Umbilical cord (tissue), 2 donors: ENCODE measurements at places on chromosomes 4 and X.
A peak's percentile ranks its signal among the peaks of the same experiment; 100 is the strongest.

- DNase-seq, result no peak
These were observed 35.1 kb downstream of the SH3KBP1 start for GRCh38 chrX:19852014-19853005.

- DNase-seq, result no peak
These were observed 21.9 kb downstream of the AP1AR start for GRCh38 chr4:112253382-112254000.

GRCh38 chr4:42566835-42567234 is 90.1 kb downstream of the ATP8A1 start:
- no peak for DNase-seq

DNA sequence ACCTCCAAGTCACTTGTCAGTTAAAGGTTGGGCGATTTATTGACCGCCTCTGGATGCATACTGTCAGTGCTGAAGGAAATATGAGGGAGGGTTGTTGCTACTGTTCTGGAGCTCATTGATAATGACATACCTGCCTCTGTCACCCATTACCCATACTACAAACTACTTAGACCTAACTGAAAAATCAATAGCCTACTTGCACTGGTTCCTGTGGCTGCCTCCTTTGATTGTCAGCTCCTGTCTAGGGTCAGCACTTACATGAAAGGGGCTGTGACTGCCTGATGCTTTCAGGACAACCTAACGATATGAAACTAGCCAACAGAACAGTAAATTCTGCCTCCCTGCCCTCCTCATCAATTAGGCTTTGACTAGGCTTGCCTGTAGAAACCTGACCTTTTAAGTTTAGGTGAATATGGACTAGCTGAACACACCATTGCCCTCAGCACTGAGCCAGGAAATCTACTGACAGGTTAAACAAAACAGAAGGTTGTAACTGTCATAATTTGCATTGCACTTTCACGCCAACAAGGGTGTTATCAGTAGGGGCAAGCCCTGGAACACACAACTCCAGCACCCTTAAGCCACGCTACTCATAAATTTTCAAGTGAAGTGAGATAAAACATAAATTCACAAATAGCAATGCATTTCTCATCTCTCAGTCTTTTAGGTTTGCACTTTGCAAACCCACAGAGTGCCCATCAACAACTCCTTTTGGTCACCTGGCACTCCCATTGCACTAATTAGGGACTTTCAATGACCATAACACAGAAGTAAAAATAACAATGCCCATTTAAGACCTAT is 9.0 kb upstream of the MAB21L2 start:
- no peak for DNase-seq

DNA sequence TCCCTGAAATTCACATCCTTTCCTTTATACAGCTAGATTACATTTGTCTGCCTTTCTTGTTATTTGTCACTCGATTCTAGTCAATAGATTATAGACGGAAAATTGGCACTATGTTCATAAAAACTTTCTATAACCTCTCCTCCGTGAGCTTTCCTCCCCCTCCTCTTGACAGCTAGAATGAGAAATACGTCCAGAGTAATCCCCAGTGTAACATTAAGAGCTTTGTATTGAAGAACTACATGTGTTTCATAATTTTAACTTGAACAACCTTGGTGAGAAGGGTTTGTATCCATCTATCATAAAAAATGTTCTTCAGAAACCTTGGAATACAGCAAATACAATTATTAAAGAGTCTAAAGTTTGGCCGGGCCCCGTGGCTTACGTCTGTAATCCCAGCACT is 1707.4 kb downstream of the PCDH7 start:
- DNase-seq, result no peak

DNA sequence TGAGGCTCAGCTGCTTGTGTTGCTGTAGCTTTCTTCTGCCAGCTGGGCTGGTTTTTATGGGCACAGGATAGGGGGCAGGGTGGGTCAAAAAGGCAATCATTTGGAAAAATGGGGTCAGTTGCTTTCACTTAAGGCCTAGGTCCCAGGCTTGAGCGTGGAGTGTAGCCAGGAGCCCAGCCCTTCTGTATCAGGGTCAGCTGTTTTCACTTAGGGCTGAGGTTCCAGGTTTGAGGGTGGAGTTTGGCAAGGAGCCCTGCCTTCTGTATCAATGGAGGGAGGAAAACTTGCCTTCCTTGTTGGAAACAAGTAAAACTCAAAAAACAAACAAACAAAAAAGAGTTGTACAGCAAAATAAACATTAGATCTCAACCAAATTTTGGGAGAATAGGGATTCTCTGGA is 37.0 kb upstream of the UGT8 start:
- DNase-seq, result no peak

DNA sequence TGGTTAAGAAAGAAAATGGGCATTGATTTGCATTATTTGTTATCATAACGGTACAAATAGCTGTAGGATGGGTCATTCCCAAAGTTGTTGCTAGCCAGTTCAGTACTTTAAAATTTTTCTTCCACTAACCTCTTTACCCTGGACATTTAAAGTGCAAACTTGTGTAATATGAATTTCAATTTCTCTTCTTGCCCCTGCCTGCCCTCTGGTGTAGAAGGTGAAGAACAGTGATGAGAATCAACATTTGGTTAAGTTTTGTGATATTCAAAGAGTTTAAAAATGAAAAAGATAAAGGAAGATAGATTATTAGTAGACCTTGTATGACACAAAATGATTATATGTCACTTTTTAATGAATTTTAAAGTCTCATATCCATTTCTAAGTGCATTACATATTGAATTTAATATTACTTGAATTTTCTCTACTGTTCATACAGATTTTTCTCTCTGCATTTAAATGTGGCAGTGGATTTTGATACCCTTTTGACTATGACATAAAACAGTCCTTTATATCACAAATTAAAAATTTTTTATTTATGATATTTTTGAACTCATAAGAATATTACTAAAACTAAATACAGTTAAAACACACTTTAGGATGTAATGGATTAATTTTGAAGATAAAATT is 337.7 kb downstream of the BMPR1B start:
- peak; percentile 76 for DNase-seq

DNA sequence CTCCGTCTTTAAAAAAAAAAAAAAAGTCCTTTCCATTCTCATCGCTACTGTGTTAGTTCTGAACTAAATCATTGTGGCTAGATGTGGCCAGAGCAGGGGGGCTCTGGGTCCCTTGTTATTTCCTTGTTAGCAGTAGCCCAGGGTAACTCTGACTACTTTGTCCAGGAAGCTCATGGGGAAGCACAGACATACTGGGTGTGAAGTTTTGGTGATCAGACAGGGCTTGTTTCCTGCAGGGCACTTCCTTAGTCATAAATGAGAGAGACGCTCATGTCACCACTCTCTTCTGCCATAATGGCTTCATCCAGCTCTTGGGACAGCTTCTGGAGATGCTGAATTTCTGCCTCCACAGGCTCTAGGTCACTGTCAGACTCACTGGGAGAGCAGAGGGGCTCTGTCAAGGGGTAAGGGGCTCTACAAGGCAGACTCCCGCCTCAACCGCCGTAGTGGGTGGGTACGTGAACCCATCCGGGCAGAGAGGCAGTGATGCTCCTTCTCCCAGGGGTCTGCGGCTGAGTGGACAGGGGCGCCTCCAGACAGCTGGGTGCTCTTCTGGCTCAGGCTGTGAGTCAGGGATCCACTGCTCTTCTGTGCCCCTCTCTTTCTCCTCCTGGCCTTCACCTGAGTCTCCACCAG is 12.9 kb downstream of the STIM2 start:
- no peak for DNase-seq
